Stimulated activated CD4-positive, alpha-beta T cell treated with anti-CD3 and anti-CD28 coated beads, Interleukin-12 subunit alpha, Interleukin-12 subunit beta, amount 100 ng/mL, for 48 hours (primary cell): ENCODE measurements at places on chromosomes 13 and 19.

GRCh38 chr19:582497-583197 is 7.0 kb upstream of the HCN2 start:
- DNase-seq, result no peak

DNA sequence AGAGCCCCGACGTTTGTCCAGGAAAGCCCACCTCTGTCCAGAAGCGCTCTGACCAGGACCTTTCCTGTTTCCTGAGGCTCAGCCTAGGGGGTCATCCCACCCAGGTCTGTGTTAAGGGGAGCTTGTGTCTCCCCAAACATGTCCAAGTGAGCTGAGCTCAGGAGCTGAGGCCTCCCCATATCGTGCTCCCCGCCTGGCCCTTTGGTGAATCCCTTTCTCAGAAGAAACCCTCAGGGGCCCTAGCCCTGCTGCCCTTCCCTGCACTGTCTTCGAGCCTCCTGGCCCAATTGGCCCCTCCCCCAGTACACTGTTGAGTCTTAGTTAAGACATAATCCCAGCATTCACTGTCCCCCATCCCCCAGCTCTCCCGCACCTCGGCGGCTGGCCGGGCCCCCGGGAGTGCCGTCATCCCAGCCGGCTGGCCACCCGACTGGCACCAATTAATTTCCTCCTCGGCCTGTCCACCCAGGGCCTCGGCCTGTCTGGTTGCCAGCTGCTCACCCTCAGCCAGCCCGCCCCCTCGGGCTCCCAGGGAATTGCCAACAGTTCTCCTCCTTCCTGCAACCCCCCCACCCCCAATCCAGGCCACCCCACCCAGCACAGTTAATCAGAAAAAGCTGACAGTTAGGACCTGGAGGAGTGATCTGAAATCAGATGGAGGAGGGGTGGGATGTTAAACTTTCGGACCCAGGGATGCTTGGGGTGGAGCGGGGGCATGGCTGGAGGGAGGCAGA is 13.6 kb downstream of the IER2 start:
- no peak for DNase-seq

DNA sequence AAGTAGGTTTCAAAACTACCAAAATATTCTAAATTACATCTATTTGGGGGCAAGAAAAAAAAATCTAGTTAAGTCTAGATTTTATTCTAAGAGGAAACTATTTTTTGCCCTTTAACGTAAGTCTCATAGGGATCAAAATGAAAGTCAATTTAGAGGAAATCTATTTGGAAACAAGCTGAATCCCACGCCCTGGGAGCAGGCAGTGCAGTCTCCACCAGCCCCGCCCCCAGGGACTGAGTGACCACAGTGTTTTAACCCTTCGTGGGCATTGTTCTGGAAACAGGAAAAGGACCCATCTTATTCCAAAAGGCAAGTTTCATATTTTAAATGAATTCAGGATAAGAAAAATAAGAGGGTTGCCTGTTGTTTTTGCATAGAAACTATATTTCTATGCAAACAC is 209.7 kb downstream of the SPRY2 start:
- no peak for DNase-seq

DNA sequence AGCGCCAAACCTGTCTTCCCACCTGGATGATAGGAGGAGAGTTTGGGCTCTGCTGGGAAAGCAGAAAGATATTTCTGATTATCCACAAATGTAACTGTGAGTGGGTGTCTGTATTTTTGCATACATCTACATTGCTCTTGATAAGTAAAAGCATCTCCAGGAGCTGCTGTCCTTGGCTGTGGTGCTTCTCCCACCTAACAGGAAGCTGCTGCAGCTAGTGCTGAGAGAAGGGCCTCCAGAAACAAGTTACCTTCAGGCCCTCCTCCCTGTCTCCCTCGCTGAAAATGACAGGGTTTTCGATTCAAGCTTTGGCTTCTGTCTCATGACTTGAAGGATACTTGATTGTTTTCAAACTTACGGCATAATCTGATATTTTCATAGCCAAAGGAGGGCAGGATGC is 90.1 kb downstream of the FOXO1 start:
- DNase-seq, result no peak

GRCh38 chr19:58535857-58536256 is 8.0 kb upstream of the TRIM28 start:
- DNase-seq, result no peak

DNA sequence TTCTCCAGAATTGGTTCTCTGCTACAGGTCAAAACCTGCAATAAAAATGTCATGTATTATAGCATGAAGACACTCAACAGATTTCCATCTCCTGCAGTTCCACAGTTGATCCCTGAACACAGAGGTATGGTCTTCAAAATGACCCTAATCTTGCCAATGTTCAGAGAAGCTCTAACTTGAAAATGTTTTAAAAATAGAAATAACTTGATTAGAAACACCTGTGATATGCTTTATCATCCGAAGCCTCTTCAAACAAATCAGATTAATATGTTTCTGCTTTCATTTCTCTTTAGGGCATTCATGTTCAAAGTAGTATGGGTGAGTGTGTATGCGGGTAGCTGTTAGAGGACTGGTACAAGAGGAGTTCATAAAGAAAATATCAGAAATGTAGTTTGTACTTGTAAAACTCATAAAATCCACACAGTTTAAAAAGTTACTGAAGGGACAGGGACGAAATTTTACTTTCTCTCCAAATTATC is 60.4 kb downstream of the KCNRG start:
- no peak for DNase-seq

- DNase-seq, result no peak
Observed at GRCh38 chr19:27896091-27896490, 1316.9 kb downstream of the UQCRFS1 start.

DNA sequence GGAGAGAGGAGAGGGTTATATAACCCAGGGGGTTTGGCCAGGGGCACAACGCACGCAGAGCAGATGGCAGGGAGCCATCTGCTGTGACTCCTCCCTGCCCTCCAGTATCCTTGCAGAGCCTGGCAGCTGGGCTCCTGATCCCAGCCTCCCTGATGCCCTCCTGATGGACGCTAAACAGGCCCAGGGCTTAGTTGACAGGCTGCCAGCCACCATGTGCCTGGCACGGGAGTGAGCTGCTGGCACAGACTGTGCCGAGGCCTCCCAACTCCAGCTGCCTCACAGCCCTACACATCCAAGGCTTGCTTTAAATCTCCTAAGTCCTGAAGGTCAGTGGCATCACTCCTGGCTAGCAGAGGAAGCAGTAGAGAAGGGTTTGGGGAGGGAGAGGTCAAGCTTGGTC is 16.7 kb downstream of the SYDE1 start:
- DNase-seq, result no peak
